ENCODE measurements at places on chromosomes 2 and 18. TPM values are rescaled to one million over a fixed set of nuclear protein-coding genes. Genes with fewer than 3 reads are reported as not detected.

ASIC4 gene
- total RNA-seq = 0.49 TPM

PARD3B gene
- total RNA-seq = 2.7 TPM

SCYGR8 gene
- total RNA-seq = not detected

ASXL3 gene
- not detected for total RNA-seq

MROH2A gene
- not detected for total RNA-seq

RAPH1 gene
- total RNA-seq = 5.5 TPM

MBOAT2 gene
- 6.0 TPM for total RNA-seq

CLHC1 gene
- 15.1 TPM for total RNA-seq

GPR39 gene
- not detected for total RNA-seq

MTHFD2 gene
- total RNA-seq = 17.1 TPM

FNDC4 gene
- not detected for total RNA-seq

MEX3C gene
- 53.7 TPM for total RNA-seq

RNF152 gene
- total RNA-seq = not detected

SLC38A11 gene
- total RNA-seq = 0.49 TPM

FOXI3 gene
- total RNA-seq = not detected

ALS2 gene
- total RNA-seq = 13.5 TPM

WNT10A gene
- total RNA-seq = 4.2 TPM

LBX2 gene
- not detected for total RNA-seq

TMEM200C gene
- total RNA-seq = not detected

SOX11 gene
- not detected for total RNA-seq

CAB39 gene
- 71.0 TPM for total RNA-seq

MAP3K19 gene
- total RNA-seq = 0.64 TPM

RNF125 gene
- 37.1 TPM for total RNA-seq

HOXD12 gene
- not detected for total RNA-seq

HDAC4 gene
- total RNA-seq = 42.3 TPM

INO80B gene
- total RNA-seq = 46.8 TPM

RAPGEF4 gene
- total RNA-seq = 1.4 TPM

SLC16A14 gene
- 0.22 TPM for total RNA-seq

CDH19 gene
- not detected for total RNA-seq

MYO7B gene
- total RNA-seq = 1.3 TPM

THAP4 gene
- total RNA-seq = 28.1 TPM

COX7A2L gene
- total RNA-seq = 81.5 TPM

NEB gene
- 1.2 TPM for total RNA-seq

ABCG5 gene
- not detected for total RNA-seq

DUSP19 gene
- total RNA-seq = 0.92 TPM

SCYGR4 gene
- total RNA-seq = not detected

ABCG8 gene
- not detected for total RNA-seq

SAG gene
- not detected for total RNA-seq

EPAS1 gene
- 6.4 TPM for total RNA-seq

TUBA4A gene
- 196 TPM for total RNA-seq

WDR75 gene
- 67.4 TPM for total RNA-seq

RTP5 gene
- total RNA-seq = not detected

ZBTB7C gene
- not detected for total RNA-seq

MOGAT1 gene
- total RNA-seq = not detected
